Lung microvascular endothelial cell (primary cell): ENCODE measurements at places on chromosomes 3 and 15. TPM values are rescaled to one million over a fixed set of nuclear protein-coding genes. Genes with fewer than 3 reads are reported as not detected.
A peak's percentile ranks its signal among the peaks of the same experiment; 100 is the strongest.

CRABP1 gene
- total RNA-seq = not detected in 2 replicates

CLDN16 gene
- total RNA-seq = not detected in 2 replicates

GPR27 gene
- total RNA-seq = not detected in 2 replicates

SAMD7 gene
- not detected in 2 replicates for total RNA-seq

- no peak for DNase-seq
Observed at GRCh38 chr3:168272343-168272985, 176.7 kb upstream of the GOLIM4 start.

DNA sequence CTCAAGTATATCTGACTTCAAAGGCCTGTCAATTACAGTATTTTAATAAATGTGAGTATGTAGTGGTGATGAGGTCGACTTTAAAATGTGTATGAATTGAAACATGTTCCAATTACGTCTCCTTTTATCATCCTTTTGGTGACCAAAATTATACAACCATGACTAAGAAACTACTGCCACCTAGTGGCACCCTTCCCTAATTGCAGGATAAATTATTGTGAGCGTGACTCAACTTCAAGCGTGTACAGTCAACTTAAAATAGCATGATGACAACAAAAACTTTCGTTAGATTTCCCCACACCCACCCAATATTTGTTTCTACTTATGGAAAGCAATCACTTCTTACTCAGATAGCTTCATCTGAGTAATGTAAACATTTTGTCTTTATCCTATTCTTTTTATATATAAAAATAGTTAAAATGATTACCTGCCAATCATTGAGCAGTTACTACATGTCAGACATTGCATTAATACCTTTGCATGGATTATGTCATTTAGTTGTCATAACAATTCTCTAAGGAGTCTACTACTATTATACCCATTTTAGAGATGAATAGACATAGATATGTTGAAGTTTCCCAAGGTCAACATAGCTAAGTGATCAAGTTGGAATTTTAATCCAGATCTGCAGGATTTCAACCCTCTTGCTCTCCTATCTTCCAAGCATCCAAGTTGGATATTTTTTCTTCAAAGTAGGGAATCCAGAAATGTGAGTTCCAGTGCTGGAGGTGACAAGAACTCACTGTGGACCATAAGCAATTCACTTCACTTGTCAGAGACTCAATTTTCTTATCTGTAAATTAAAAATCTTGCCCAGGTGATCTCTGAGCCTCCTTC lies 106.0 kb downstream of the MEX3B start:
- peak; percentile 69 for DNase-seq

- no peak for DNase-seq
Observed at GRCh38 chr3:112119962-112120836, 12.8 kb downstream of the GCSAM start.

DNA sequence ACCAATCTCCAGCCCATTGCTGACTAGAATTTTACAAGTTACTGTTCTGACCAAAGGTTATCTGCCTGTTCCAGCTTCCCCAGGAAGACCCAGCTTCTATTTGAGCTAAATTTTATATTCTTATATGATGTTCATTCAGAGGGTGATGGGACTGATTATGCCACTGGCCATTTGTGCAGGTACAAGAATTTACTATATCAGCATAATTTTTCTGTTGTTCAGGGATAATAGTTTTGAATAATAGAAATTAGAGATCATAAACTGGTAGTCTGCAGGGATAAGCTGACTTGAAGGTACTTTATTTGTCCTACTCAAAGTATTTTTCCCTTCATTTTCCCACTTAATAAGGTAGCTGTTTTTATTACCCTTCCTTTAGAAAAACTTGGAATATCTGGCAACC lies 222.6 kb upstream of the MRPL3 start:
- no peak for DNase-seq

DNA sequence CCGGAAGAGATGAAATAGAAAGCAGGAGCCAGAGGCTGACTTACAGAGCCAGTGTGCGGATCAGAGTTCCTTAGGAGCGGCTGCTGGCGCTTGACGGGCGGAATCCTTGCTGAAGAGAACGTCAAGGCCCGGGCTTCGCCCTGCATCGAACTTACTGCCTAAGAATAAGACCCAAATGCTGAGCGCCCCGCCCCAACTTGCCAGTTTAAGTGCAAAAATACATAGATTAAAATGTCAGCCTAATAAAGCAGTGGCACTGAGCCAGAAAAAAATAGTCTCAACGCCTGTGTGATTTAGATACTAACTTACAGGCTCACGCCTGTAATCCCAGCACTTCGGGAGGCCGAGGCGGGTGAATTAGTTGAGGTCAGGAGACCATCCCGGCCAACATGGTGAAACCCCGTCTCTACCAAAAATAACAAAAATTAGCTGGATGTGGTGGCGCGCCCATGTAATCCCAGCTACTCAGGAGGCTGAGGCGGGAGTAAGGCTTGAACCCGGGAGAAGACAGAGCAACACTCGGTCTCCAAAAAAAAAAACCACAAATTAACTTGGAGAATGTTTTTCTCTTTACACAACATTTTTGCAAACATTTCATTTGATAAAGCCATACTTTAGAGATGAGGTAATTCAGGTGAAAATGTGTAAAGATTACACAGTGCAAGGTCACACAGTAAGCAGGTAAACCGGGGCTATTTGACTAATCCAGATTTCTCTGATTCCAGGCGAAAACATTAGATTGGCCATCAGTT lies 1.2 kb upstream of the UBP1 start:
- DNase-seq = no peak

DNA sequence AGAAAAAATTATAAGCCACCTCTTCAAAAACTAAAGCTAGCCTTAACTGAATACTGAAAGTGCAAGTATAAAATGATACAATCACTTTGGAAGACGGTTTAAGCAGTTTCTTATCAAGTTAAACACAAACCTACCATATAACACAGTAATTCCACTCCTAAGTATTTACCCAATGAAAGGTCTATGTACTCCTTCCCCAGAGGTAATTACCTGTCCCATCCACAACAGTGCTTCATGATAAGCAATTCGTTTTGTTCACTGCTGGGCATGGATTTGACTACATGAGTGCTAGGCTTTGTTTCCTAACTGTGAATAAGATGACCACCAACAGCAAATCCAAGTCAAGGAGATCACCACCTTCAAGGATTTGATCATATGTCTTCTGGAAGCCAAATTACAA lies 4.3 kb downstream of the COX5A start:
- DNase-seq = no peak
